ENCODE measurements at places on chromosomes 5 and 9.

- no peak for DNase-seq
Measured at GRCh38 chr5:125660231-125660895, 762.8 kb upstream of the GRAMD2B start.

DNA sequence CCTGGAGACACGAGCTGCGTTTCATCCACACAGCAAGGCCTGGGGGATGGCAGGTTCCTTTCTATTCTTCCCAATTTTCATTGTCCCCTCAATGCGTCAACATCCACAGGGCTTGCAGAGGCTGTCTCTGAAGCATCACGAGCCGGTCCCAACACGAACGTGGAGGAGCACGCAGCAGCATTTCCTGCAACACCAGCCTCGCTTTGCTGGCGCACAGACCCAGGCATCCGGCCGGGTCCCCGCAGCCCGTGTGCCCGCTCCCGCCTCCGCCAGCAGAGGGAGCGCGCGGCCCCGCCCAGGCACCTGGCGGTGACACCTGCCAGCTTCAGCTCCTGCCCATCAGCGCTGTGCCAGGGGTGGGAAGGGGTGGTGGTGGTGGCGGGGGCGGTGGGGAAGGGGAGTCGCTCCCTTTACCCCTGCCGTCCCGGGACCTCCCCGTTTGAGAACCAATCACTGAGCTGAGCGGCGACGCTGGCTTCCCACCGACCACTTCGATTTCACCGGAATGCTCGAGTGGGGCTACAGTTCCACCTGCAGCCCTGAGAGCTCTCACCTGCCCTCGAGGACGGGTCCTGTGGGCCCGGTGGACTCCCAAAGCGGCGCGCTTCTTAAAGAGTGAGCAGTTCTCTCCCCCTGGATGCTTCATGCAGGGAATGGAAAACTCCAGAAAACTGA, 464.5 kb downstream of the ICE1 start:
- peak; percentile 48 for DNase-seq

DNA sequence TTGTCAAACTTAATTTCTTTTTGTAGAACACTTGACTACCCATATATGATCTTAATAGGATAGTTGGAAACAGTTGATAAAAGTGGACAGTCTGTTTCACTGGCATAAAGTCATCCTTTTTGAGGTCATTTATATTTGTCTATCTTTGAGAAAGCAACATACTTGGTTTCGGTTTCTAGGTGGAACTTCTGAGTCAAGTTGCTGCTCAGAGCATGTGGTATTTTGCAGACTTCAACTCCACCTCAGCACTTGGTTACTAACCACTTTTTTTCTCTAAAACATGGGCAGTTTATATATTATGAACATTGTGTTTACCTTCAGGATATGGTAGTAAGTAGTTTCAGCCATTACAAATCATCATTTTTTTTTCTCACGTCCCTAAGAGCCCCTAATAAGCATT, 1749.0 kb upstream of the C9orf72 start:
- DNase-seq: no peak

DNA sequence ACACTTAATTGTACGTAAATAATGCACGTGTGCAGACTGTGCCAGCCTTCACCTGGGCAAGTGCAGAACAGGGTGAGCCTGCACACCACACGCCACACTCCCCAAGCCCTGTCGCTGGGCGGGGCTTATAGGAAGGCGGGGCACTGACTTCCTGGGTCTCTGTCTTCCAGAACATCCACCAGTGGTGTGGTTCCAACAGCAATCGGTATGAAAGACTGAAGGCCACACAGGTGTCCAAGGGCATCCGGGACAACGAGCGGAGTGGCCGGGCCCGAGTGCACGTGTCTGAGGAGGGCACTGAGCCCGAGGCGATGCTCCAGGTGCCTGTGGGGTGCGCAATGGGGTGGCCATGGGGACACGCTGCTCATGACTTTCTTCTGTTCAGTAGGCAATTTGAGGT, 44.2 kb downstream of the GSN start:
- no peak for DNase-seq

GRCh38 chr9:28735738-28736342, 1162.6 kb upstream of the C9orf72 start:
- DNase-seq: no peak

DNA sequence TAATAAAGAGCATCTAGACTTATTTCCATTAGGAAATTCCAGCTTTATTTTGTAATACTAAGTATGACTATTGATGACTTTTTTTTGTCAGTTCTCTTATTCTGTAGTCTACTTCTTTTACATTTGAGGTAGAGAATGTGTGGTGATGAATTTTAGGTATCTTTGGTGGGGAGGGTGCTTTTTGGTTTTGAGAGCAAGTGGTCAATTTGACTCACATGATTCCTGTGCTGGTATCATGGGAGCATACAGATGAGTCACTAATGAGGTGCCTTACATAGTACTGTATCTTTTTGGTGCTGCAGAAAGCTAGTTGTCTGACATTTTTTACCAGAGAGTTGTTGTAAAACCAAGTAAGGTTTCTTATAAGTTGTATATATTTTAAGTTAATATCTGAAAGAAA, 35.3 kb downstream of the ERBIN start:
- no peak for DNase-seq

- peak; percentile 52 for DNase-seq
Measured at GRCh38 chr9:137077010-137077747, at the start of gene UAP1L1. Gene UAP1L1 (plus strand): TSS chr9:137077517. CDS start chr9:137077533, 16 bp downstream.

GRCh38 chr5:35799753-35800152, 56.9 kb upstream of the IL7R start:
- DNase-seq: no peak

DNA sequence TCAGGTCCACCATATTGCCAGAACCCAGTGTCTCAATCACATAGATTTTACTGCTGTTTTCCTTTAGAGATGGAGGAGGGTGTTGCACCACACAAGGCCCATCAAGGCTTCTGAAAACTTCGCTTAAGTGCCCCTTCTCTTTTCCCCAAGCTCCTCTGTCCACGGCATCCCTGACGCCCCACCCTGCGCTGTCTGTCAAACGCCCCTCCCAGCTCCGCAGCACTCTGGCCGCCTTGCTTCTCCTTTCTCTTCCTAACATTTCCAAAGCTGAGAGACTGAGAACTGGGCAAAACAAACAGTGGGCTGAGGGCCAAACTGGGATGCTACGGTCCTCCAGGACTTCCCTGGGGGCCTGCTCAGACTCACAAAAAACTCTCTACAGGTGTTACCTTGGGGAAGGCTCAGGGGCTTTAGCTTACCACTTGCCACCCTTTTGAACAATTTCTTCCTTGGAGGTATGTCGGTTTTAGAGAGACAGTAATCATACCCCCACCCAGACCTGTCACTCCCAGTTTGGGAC, 28.3 kb upstream of the ERGIC1 start:
- no peak for DNase-seq

GRCh38 chr5:112579599-112580170, 158.0 kb upstream of the APC start:
- DNase-seq: no peak

DNA sequence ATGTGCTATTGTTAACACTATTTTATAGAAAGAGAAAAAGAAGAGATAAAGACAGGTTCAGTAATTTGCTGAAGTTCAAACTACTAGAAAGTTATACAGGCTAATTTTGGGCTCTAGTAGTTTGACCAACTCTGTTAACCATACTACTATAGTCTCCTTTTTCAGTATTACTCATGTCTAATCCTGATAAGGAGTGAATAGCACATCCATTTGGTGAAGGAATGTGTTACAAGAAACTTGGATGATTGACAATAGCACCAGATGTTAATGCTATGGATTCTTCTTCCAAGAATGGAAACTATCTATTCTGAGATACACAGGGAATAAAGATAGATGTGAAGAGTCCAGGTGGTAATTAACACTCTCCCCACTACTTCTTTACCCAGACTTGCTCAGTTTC, 677.3 kb downstream of the PRELID2 start:
- DNase-seq: no peak

DNA sequence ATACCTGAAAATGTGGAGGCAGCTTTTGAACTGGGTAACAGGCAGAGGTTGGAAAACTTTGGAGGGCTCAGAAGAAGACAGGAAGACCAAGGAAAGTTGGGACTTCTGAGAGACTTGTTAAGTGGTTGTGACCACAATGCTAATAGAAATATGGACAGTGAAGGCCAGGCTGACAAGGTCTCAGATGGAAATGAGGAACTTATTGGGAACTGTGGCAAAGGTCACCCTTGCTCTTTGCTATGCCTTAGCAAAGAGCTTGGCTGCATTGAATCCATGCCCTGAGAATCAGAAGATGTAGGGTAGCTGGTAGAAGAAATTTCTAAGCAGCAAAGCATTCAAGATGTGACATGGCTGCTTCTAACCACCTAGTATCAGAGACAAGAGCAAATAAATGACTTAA, 244.4 kb upstream of the ADRA1B start:
- DNase-seq: no peak

DNA sequence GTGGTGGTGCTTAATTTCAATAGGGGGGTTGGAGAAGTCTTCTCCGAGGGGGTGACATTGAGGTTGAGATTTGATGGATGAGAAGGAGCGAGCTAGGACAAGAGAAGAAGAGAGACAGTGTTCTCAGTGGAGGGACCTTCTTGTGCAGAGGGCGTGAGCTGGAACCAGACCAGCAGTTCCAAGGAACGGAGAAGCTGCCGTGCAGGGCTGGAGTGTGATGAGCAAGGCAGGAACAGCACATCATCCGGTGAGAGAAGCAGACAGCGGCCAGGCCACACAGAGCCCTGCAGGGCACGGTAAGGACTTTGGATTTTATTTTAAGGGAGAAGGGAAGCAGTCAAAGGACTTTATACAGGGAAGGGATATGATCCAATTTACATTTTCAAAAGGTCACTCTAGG, 206.9 kb downstream of the MELK start:
- no peak for DNase-seq

DNA sequence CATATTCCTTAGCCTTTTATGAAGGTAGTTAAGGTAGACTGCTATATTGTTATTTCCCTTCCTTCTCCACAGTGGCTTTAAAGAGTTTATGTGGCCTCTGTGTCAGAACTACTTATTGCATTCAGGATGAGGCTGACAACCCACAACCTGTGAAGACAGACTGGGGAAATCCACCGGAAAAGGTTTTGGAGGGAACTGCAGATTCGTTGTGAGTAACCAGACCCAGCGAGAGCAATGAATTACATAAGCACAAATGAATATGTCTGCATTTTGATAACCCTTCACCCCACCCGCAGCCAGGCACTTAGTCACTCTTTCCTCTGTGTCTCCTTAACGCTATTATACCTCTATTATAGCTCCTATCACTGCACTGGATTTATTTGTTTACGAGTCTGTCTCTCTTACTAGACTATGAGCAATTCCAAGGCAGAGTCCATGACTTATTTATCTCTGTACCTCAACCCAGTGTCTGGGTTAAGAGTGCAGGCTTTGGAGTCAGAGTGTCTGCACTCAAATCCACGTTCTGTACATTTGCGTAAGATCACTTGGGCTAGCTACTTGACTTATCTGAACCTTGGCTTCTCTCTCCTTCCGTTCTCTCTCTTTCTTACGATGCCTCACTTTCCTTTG, 19.2 kb downstream of the KCTD16 start:
- peak; percentile 42 for DNase-seq

- DNase-seq: no peak
Measured at GRCh38 chr5:39186722-39187539, 32.4 kb downstream of the FYB1 start.

DNA sequence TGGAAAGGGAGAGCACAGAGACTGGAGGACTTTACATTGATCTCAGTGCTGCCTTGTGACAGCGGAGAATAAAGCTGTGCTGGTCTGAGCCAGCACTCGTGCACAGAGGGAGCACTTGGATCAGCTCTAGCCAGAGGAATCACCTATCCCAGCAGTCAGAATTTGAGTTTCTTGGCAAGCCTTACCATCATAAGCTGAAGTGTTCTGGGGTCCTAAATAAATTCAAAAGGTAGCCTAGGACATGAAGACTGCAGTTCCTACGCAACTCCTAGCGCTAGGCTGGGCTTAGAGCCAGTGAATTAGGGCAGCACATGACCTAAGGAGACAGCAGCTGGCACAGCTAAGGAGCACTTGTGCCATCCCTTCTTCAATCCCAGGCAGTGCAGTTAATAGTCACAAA, 119.5 kb downstream of the HMHB1 start:
- no peak for DNase-seq

GRCh38 chr5:103962023-103962422, 399.4 kb upstream of the NUDT12 start:
- DNase-seq: no peak

GRCh38 chr9:91536211-91536691, 112.6 kb upstream of the NFIL3 start:
- DNase-seq: no peak

GRCh38 chr5:123147128-123147715, 58.2 kb downstream of the PRDM6 start:
- no peak for DNase-seq

GRCh38 chr9:114047717-114048116, 30.4 kb downstream of the AMBP start:
- DNase-seq: no peak

Data from activated T-cell treated with anti-CD3 and anti-CD28 coated beads for 48 hours (primary cell).